Suprapubic skin (tissue), 4 donors: ENCODE measurements at places on chromosomes 12 and 14.

DNA sequence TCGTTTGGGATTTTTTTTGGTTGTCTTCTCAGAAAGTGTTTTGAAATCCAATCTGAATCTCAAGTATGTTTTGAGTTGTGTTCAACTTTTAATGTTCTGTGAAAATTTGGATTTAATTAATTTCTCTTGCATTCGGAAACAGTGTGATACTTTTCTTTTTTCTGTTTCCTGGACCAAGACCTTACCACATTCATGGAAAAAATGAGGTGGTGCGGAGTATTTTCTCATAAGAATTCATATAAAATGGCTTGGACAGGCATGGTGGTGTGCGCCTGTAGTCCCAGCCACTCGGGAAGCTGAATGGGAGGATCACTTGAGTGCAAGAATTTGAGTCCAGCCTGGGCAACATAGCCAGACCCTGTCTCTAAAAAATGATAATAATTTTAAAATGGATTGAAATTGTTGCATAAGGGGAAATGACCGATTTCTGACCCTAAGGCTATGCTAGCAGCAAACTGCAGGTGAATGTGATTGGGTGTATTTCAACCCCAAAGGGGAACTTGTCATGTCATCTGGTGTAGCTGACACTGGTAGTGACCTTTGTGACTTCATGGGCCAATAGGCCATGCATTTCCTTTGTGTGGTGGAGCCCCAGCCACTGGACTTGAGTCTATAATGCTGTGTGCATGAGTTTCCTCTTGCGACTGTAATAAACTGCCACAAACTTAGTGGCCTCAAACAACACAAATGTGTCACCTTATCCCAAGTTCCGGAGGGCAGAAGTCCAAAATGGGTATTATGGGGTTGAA is 123.5 kb upstream of the RFLNA start:
- no peak for DNase-seq

- no peak for DNase-seq
Measured at GRCh38 chr14:68401855-68402254, 391.0 kb downstream of the ZFP36L1 start.

GRCh38 chr12:57895389-57896114 is 45.8 kb upstream of the ATP23 start:
- peak; percentile 16 for DNase-seq

GRCh38 chr14:36238666-36239363 is 62.3 kb upstream of the PTCSC3 start:
- DNase-seq: no peak

DNA sequence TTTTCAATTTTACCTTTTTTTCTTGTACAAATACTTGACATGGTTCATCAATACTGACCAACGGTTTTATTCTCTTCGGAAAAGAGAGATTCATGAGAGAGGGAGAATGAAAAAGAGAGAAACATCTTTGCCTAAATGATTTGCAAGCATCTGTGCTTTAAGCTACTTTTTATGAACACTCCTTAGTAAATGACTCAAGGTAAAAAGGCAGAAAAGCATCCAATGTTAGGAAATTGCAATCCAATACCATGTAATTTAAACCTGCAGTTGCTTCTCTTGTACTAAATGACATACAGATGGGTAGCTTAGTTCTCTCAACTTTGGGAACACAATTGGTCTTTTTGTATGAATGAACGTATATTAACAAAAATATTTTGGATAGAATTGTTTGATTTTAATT is 46.1 kb downstream of the MSRB3 start:
- DNase-seq: no peak

DNA sequence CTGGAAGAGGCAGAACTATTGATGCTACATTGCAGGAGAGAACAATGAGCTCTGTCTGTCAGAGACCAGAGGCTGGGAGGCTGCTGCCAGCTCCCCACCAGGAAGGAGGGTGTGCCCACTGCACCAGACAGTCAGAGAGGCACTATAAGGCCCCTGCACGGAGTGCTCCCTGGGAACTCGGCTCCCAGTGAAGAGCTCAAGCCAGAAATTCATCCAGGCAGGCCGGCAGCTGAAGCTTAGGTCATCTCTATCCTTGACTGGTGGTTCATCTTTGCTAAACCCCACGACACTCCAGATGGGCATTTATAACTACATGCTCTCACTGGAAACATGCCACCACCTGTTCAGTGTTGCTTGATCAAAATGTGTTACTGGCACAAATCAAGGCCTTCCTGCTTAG is 65.1 kb upstream of the GPATCH2L start:
- no peak for DNase-seq
